Aorta (tissue), 5 donors: ENCODE measurements at places on chromosomes 2 and 18.

- no peak for DNase-seq
These were observed 26.1 kb downstream of the SLC39A10 start for GRCh38 chr2:195683174-195683573.

DNA sequence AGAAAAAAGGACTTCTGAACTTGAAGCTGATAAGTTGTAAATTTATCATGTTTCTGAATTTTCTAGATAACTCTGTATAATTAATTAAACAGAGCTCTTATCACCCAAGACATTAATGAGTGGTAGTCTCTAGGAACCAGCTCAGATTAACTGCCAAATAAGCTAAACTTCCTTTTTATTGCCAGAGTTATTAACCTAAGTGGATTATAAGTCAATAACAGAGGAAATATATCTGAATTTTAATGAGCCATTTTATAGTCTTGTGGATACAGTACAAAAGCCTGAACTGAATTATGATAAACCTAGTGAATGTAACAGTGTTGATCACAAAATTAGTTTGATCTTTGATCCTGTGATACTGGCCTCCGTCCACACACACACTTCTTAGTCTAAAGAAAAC is 111.5 kb downstream of the COMMD1 start:
- no peak for DNase-seq

- no peak for DNase-seq
These were observed 11.3 kb upstream of the FAM228A start for GRCh38 chr2:24163601-24164000.

DNA sequence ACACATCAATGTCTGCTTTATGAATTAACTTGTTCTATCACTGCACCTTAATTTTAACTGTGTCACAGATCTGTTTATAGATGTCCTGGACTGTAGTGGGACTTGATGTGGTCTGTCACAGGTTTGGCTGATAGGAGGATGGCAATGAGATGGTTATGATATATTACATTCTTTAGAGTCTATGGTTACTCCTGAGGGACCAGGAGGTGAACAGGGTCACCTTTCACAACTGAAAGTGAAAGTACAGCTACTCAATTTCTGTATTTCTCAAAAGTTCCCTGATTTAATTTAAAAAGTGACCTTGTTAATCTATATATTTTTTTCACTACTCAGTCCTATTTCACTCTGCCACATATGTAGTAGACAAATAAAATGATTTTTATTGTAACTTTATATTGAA is 1284.1 kb upstream of the GYPC start:
- DNase-seq = no peak
